ENCODE measurements at places on chromosomes 6 and 20.

DNA sequence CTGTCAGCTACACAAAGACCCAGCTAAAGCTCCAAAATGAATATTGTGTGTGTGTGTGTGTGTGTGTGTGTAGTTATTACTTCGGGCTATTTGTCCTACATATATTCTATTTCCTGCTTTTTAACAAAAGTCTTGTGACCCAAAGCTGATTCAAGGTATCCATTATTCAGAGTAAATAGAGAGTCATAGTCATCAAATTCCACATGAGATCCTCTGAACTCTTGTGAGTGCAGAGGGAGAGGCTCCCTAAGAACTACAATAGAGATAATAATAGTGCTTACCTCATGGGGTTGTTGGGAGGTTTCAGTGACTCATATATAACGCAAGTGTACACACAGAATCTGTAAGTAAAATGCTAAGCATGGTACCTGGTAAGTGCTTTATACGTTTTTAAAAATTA is 95.6 kb upstream of the SHLD1 start:
- DNase-seq: no peak

DNA sequence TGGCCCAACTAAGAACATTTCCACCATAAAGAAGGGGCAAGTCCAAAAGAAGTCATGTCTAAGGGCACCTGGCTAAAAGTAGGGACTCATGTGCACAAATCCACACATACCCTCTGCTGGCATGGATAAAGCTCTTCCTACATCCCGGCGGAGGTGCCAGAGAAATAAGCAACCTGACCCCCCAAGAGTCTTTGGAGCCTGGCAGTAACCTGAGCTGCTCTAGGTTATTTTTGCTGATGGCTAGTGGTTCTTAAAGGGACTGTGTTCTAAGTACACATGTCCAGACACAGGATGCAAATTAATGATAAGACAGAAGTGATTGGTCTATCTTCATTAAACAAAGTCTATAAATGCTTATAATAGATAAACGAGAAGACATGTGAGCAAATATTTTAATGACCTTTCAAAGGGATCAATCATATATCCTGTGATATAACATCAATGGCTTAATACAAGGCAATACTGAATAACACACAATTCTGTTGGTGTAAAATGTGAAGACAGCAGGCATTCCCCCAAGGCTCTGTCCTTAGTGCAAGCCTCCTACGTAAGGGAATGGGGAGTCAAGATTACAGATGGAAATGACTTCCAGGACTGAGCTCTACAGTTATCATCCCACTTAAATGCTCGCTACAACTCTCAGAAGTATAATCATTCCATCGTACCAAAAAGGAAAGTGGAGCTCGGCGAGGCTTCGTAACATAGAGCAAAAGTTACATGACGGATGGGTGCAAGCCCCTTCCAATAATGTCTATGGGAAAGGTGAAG is 52.5 kb downstream of the HIVEP2 start:
- no peak for DNase-seq

DNA sequence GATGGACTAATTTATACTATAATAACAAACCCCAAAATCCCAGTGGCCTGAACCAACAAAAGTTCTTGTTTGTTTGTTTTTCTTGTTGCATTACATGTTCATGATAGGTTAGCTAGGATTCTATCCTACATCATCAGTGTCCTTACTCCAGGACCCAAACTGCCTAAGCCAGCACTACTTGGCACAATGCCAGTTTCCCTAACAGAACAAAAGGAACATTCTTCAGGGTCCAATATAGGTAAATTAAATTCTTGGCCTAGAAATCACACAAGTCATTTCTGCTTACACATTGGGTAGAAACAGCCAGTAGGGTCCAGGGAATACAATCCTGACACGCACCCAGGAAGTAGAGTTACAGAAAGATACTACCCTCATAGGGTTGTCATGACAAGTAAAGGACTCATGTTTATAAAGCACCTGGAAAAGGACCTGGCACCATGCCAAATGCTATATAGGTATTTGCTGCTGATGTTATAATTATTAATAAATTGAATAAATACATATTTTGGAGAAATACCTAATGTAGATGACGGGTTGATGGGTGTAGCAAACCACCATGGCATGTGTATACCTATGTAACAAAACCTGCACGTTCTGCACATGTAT is 38.8 kb downstream of the RCAN2 start:
- DNase-seq: no peak

- DNase-seq: no peak
Observed at GRCh38 chr6:29451471-29452193, 5.2 kb downstream of the OR11A1 start.

GRCh38 chr6:111076024-111076695 is 11.1 kb upstream of the SLC16A10 start:
- no peak for DNase-seq

GRCh38 chr20:53919886-53920285 is 150.5 kb downstream of the BCAS1 start:
- peak; percentile 13 for DNase-seq

DNA sequence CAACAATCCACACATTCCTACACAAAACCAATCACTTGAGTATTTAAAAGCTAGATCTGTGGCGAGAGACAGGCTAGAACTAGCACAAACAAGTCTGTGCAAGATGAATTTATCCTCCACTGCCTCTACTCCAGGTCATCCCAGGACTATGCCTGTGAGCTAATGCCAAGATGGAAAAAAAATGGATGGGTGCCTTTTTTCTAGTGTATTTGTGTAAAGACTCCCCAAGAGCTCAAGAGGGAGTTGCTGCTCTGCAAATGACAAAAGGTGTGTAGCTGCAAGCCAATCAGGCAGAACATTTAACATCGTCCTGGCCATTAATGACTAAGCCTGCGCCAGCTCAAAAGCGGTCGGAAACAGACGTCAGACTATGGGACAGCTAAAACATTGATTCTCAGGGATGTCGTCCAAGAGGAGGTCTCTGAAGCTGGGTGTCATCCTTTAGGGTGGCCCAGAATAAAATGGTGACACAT is 21.9 kb downstream of the ATXN1 start:
- DNase-seq: no peak

DNA sequence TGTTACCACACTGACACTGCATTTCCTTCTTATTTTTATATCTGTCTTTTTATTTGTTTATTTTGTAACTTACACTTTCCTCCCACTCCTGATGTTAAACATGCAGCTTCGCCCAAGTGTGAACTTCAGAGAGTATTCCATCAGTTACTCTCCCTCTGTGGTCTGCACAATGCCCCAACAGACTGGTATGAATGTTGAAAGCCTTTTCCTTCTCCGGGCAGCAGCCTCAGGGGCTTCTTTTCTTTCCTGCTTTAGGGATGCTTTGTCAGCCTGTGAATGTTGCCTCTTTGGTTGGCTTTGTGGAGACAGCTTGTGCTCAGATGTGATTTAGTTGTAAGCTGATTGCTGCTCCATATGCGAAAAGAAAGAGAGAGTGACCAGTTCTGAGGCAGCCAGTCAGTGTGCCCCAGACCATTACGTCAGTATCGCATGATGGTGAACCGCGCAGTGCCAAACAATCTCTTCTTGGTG is 44.0 kb downstream of the SMPDL3A start:
- DNase-seq: no peak

DNA sequence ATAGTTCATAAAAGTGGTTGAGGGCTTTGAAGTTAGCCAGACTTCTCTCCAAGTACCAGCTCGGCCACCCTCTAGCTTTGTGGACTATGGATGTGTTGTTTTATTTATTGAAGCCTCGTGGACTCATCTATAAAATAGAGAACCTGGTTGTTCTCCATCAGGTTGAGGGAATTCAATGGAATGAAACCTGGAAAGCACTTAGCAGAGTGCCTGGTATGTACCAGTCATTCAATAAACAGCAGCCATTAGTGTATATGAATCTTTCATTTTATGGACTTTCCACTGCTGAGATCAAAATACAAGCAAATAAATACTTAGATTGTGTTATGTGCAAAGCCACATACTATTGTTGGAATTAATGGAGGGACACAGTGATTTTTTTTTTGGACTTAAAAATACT is 206.8 kb downstream of the SOX4 start:
- no peak for DNase-seq

- no peak for DNase-seq
Observed at GRCh38 chr6:45078432-45078831, 249.7 kb upstream of the RUNX2 start.

- no peak for DNase-seq
Observed at GRCh38 chr20:62267543-62267942, 29.2 kb downstream of the OSBPL2 start.

DNA sequence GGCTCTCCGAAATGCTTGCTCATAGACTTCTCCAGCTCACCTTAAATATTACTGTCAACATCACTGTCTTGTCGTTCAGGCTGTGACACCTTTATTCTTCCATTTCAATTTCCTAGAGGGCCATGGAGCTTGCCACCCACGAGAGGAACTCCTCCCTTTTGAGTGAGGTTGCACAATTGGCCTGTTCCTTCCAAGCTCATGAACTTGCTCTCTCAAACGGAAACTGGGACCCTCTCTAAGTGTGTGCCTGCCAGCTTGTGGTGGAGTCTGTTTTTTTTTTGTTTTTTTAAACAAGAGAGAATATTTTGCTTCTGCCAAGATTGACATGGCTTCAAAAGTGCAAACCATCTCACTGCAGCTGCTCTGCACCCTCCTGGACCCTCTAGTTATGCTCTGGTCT is 19.3 kb upstream of the IYD start:
- DNase-seq: no peak

DNA sequence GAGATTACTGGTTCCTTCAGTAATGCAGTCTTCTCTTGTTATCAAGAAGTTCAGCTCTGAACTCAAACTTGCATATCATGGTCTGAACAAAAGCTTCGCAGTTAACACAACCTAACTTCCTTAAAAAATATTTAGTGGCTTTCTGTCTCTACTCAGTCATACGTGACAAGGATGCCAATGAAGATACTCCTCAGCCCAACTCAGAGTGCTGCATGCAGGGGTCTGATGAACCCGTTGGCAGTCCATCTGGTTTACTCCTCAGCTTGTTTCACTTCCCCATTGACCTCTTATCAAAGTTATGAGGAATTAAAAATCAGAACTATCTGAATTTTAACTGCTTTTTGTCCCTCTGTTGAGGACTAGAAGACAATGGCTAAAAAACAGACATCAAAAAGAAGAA is 56.6 kb upstream of the RIN2 start:
- no peak for DNase-seq

DNA sequence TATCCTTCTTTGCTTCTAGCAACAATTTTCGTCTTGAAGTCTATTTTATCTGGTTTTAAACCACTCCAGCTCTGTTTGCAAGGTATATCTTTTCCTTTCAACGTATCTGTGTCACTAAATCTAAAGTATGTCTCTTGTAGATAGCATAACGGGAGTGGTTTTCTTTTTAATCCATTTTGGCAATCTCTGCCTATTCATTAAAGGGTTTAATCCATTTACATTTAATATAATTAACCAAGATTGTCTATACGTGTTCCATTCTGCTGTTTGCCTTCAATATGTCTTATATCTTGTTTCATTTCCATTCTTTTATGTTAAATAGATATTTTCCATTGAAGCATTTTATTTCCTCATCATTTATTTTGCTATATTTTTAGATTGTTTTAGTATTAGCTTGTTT is 587.9 kb downstream of the C6orf118 start:
- no peak for DNase-seq

- no peak for DNase-seq
Observed at GRCh38 chr20:63007360-63007645, 539 bp upstream of the BHLHE23 start.

- DNase-seq: no peak
Observed at GRCh38 chr20:48165401-48165685, 380.1 kb upstream of the SULF2 start.

DNA sequence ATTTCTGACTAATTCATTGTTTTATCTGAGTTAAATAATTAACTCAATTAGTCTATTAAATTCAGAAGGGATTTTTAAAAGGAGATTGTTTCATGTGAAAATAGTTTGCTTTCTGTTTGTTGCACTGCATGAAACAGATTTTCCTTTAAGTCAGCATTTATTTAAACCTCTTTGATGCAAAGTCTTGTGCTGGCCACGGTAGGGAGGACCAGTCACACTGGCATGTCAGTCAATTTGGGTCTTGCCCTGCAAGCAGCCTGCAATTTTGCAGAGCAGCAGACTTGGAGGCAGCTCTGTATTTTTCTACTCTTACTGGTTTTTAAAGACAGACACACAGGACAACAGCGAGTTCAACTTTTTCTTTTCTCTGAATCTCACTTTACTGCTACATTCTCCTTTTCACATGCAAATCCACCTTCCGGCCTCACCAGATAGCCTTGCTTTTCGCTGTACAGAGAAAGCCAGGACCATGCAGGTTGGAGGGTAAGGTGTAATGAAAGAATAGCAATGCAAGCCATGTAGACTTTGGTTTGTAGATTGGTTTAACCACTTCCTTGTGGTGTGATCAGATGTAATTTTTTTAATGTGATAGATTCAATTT is 689.9 kb upstream of the AGPAT4 start:
- no peak for DNase-seq

DNA sequence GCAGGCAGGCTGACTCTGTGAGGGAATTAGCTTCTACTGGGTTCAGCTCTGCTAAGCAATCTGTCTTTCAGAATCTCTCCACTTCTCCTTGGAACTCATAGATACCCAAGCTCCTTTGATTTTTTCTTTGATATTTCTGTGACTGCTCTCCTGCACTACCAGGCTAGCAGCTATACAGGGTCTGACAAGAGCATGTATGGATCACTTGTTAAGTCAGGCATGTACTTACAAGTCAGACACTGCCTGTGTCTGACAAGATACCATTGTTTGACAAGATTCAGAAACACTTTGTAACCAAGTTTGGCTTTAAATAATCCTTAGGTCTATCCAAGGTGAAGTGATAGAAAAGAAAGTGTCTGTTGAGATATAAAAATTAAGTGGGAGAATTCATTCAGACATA is 79.5 kb downstream of the SESN1 start:
- no peak for DNase-seq

DNA sequence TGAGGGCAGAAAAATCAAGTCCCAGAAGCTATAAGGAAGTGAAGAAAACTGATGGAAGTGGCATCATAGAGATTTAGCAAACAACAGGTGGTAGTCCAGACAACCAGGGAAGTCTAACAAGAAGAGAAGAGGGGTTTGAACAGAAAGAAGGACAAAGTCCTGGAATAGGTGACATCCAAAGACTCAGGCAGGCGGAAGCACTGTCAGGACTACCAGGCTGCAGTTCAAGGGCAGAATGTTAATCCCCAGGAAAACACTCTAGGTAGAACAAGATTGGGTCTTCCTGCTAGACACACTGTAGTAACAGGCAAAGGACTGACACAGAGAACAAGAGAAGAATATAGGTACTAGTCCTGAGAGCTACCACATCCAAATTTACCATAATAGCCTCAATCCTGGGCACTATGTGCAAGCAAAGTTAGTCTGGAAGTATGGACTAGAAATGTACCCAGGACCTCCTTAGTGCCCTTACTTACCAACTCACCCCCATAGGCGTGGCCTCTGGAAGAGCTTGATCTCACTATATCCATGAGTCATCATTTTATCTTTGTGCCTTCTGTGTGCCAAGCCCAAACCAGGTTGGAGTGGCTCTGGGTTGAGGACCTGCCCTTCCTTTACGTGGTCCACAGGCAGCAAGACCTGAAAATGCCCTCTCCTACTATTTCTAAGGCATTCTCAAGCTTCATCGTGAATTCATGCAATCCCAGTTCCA is 2.2 kb upstream of the EPB41L2 start:
- no peak for DNase-seq

GRCh38 chr6:11462742-11463397 is 74.7 kb upstream of the TMEM170B start:
- no peak for DNase-seq
